ENCODE measurements at places on chromosomes 11 and 22. TPM values are rescaled to one million over a fixed set of nuclear protein-coding genes. Genes with fewer than 3 reads are reported as not detected.

KRTAP5-5 gene
- not detected for total RNA-seq

CCDC82 gene
- total RNA-seq = 33.5 TPM

PNPLA2 gene
- 181 TPM for total RNA-seq

- DNase-seq = no peak
Observed at GRCh38 chr11:34823639-34824038, 92.5 kb downstream of the APIP start.

DNA sequence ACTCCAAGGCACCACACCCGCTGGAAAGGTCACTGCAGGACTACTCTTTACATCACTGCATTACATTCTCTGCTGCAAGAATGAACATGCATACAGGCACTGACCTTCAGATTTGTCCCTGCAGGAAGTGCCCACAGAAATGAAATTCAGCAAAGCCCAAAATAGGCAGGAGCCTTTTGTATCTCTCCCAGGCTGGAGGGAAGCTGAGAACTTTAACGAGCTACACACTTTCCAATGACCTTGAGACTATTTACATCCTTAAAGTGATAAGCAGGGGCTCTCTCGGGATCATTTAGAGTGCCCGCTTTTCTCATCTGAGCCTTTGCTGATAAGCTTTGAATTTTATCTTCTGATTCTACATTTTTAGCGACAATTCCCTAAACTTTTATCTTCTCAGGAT is 12.5 kb downstream of the FEZ1 start:
- DNase-seq = no peak

DNA sequence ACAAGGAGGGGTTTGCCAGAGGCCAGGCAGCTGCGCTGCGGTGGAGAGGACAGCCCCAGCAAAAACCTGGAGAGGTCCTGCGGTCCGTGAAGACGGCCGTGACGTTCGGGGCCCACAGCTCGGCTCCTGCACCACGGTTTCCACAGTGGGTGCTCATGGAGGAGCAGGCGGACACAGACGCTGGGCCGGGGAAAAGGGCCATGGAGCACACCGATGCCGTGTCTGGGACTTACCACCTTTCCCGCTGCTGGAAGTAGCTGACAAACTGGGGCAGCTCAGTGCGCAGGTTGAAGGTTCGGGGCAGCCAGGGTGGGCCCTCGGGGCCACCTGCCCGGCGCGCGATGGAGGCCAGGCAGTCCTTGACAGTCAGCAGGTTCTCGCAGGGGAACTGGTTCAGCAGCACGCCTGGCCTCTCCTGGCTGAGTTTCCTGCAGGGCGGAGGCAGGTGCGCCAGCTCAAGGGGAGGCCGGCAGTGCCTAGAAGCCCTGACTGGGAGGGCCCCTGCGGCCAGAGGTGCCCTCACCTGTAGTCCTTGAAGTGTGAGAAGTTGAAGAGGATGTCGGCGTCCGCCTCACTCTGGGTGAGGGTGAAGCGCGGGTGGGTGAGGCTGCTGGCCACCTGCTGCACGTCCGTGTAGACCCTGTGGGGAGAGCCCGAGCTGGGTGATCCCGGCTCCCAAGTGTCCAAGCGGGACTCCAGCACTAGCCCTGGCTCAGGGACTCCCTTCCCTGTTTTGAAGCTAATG is 12.8 kb downstream of the TTLL12 start:
- DNase-seq = no peak

DNA sequence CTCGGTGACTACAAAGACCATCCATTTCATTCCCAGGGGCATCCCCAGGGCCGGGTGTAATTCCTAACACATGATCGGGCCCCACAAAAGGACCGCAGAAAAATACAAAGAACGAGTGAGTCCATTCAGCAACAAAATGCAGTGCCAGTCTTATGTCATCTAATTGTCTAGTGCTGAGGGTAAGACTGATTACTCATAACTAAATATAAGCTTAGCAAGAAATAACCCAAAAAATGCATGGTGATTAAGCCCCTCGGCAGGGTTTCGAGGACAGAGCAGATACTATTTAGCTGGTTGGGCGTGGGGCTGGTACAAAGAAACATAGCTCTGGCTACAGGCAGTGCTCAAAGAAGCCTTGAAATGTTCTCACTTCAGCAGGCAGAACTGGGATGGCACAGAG is 1078.9 kb downstream of the OPCML start:
- no peak for DNase-seq

DNA sequence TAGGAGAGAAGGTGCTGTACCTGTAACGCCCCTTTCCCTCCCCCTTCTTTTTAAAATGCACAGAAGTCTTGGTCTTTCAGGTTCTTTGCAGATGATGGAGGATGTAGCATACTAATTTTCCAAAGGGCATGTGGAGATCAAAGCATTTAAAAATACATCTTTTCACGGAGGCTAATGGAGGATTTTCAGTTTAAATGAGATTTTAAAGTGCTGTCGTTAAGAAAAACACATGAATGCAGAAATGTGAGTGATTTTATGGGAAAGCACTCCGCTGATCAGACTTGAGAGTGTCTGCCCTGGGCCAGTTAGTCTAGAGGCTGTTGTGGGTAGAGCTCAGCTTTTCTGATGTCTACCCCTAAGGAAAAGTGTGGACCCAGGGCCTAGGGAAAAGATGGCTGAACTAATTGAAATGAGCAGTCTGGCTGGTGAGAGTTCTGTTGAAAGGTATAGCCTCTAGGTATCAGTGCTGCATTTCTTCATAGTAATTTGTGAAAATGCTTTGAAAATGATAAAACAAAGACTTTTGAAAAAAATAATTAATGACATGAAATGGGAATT is 2.5 kb downstream of the AMOTL1 start:
- no peak for DNase-seq

DNA sequence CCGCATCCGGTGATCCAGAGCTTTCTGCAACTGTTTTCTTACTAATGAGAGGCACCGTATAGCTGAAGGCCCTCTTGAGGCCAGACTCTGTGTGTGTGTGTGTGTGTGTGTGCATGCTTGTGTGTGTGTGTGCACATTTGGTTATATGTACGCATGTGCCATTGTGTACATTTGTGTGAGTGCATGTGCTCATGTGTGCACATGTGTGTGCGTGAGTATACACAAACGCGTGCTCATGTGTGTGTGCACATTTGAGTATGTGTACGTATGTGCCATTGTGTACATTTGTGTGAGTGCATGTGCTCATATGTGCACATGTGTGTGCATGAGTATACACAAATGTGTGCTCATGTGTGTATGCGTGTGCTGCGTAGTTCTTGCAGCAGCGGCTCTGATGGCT is 12.3 kb upstream of the FGF19 start:
- no peak for DNase-seq

- DNase-seq = no peak
Observed at GRCh38 chr22:39707816-39708215, 137.3 kb downstream of the CACNA1I start.

- DNase-seq = no peak
Observed at GRCh38 chr22:31099386-31099785, 8.0 kb downstream of the SELENOM start.

GRCh38 chr11:107824668-107825369 is 33.8 kb downstream of the SLC35F2 start:
- no peak for DNase-seq

- no peak for DNase-seq
Observed at GRCh38 chr11:100630898-100631297, 56.2 kb upstream of the ARHGAP42 start.

- no peak for DNase-seq
Observed at GRCh38 chr11:12075822-12076821, 34.3 kb upstream of the MICAL2 start.

DNA sequence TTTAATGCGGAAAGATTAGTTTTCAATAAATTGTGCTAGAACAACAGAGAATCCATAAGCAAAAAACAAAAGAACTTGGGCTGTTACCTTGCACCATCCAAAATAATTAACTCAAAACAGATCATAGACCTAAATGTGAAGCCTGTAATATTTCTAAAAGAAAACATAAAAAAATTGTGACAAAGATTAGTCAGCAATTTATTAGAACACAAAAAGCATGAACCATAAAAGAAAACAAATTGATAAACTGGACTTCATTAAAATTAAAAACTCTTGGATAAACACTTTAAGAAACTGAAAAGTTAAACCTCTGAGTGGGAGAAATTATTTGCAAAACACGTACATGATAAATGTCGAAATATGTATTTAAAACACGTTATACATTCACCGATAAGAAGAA is 21.5 kb downstream of the DDI1 start:
- DNase-seq = no peak

GRCh38 chr11:71173709-71174108 is 78.7 kb downstream of the SHANK2 start:
- DNase-seq = no peak

GRCh38 chr22:40552070-40552469 is 84.4 kb downstream of the MRTFA start:
- no peak for DNase-seq

DNA sequence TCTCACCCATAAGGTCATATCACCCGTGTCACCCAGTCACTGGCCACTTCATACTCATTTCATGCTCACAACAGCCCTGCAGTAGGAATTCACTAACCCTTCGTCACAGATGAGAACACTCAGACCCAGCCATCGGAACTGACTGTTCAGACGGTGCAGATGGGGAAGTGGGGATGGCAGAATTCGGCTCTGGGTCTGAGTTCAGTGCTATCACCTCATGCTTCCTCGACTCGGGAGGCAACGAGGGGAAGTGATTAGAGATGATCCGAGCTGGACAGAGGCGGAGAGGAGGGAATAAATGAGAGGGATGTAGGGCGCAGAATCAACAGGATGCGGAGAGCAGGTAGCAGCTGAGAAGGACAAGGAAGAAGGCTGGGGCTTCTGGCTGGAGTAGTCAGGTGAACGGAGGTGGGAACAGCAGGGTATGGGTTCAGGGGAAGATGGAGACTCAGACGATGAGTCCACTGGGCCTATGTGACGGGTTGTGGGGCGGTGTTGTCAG is 4.7 kb downstream of the B3GNT6 start:
- DNase-seq = no peak

DNA sequence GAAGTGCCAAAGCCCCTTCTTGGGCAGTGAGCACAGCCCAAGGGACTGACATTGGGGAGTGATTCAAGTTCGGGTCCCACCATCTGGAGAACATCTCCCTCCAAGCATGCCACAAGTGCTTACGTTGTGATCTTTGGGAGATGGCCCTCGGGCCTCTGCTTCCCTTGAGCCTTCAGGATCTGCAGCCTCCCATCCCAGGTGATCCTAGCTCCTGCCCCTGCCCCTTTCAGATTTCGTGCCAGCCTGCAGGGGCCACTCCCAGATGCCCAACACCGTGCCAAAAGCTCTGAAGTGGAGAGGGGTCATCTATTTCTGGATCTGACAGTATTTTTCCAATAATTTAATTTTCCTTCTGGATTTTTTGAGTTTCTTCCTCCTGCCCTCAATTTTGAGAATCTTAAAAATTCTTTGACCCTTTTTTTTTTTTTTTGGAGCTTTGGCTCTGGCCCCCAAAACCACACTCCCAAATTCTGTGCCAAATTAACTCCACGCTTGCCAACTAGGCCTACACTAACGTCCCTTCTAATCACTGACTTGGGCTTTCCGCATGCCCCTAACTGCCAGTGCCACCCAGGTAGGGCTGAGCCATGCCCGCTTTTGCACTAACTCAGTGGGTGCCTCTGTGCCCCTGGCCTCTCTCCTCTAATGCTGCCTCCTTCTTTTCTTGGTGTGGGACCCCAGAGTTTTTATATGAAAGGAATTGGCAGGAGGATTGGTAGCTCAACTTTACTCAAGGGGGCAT is 25.3 kb downstream of the PHLDB1 start:
- no peak for DNase-seq

DNA sequence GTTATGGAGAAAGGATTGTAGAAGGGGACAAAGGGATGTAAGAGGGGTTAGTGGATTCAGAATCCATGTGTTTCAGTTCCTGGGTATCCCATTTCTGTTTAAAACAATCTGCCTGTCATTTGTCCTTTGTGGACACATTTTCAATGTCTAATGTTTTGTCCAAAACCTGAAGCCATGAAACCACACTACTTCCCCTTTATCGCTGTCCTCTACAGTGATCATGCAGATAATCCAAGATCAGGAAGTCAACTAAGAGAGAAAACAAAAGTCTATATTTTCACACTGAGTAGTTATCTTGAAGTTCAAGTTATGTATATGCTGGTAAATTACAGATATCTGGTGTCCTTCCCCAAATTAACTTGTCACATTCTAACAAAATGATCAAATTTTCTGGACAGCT is 457.0 kb downstream of the NTM start:
- no peak for DNase-seq

- no peak for DNase-seq
Observed at GRCh38 chr11:12243486-12243885, 133.1 kb downstream of the MICAL2 start.

GRCh38 chr22:44753189-44754042 is 1.0 kb downstream of the ARHGAP8 start:
- no peak for DNase-seq

DNA sequence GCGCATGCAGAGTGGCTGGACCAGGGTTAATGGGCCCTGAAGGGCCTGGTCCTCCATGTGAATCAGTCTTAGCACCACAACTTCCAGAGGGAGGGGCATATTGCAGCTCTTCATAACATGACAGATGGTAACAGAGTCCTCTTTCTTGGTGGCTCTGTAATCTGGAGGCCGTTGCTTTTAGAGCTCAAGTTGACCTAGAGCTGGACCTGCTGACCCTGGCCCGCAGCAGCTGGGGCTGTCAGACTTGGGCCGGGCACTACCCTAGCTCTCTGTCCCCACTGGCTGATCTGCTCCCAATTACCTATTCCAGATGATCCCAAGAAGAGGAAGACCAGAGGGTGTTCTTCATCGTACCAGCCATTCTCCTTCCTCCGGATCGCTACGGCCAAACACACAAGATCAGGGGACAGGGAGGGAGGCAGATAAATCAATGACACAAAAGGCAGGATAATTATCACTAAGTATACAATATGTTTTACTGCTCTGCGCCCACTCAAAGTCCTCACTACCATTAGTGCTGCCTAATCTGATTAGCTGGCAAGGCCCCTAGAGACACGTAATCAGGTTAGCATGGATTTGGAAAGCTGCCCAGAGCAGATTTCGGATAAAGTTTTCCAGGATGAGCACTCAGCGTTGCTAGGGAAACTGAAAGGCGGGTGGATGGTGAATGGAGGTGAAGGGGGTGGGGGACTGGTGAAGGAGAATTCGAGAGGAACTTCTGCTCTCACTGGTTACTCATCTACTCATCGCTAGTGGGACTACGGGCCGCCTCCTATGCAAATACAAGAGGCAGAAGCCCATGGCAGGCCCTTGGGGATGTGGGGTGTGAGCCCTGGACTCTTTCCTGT is 64.5 kb upstream of the PHOX2A start:
- no peak for DNase-seq

- no peak for DNase-seq
Observed at GRCh38 chr22:42041784-42042183, 28.8 kb downstream of the NAGA start.

- DNase-seq = no peak
Observed at GRCh38 chr11:21470521-21470920, 722.4 kb upstream of the ANO5 start.

GRCh38 chr11:46270684-46271083 is 6.8 kb upstream of the CREB3L1 start:
- no peak for DNase-seq

GRCh38 chr11:15817001-15817400 is 539.3 kb downstream of the SOX6 start:
- no peak for DNase-seq

GRCh38 chr11:2844116-2844842 is 41.3 kb downstream of the CDKN1C start:
- no peak for DNase-seq

- DNase-seq = no peak
Observed at GRCh38 chr11:57288771-57289579, 35.8 kb downstream of the TNKS1BP1 start.

- DNase-seq = no peak
Observed at GRCh38 chr11:129102756-129103155, 89.4 kb downstream of the ARHGAP32 start.
